Aorta (tissue), 5 donors: ENCODE measurements at places on chromosomes 6 and 20. TPM values are rescaled to one million over a fixed set of nuclear protein-coding genes. Genes with fewer than 3 reads are reported as not detected.

The ACTL10 gene
- total RNA-seq = 1.2 TPM

The RCAN2 gene
- total RNA-seq = 87.3 TPM

The FUT9 gene
- not detected for total RNA-seq

The SLC17A4 gene
- total RNA-seq = not detected

The FAM184A gene
- 3.8 TPM for total RNA-seq

The TBC1D32 gene
- total RNA-seq = 7.5 TPM

The DACT2 gene
- total RNA-seq = 0.48 TPM

GRCh38 chr20:4230651-4231050 is 215.3 kb upstream of the RNF24 start:
- no peak overlapping the region for H3K4me3 ChIP-seq
- H3K27me3 ChIP-seq = no peaks in the 10 kb centered on the region
- peaks cover 5% of the 10 kb centered on the region for H3K4me1 ChIP-seq
- no peaks in the 10 kb centered on the region for H3K36me3 ChIP-seq
- no peak for DNase-seq
- H3K27ac ChIP-seq = no peak overlapping the region

DNA sequence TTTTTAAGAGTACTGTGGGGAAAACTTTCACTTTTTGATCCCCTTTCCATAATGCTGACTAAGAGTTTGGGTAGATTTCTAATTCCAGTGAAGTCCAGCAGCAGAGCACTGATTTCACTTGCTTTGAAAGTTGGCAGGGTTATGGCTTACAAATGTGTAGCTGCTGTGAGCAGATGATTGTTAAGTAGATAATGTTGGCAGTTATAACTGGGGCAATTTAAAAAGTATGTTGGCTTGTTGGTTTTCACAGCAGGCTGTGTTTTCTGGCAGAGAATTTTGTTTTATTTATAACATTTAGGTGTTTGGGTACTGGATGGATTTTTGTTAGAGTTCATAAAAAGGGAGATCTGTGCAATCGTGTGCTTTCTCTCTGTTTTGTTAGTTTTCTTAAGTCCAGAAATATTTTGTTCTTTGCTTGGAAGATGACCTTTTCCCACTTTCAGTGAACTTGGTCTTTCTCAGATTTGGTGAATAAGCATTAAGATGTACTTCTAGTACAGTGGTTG is 31.4 kb downstream of the AFDN start:
- no peak for DNase-seq
- no peaks in the 10 kb centered on the region for H3K36me3 ChIP-seq
- no peaks in the 10 kb centered on the region for H3K27me3 ChIP-seq
- H3K4me1 ChIP-seq = peaks cover 2% of the 10 kb centered on the region

DNA sequence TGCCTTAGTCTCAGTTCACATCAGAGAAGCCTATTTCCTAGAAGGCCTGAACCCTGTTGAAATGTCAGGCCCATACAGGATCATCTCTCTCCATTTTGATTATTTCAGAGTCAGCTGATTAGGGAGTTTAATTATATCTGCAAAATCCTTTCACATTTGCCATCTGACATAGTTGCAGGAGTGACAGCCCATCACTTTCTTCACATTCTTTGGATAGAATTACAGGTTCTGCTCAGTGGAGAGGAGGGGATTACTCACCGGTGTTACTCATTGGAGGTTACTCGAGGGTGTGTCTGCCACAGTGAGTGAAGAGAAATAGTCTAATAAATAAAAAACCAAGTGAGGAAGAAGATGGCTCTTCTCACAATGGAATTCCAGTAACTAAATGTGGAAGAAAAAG is 216.8 kb downstream of the TMEM242 start:
- no peaks in the 10 kb centered on the region for H3K36me3 ChIP-seq
- H3K4me3 ChIP-seq = no peak overlapping the region
- no peak for DNase-seq

DNA sequence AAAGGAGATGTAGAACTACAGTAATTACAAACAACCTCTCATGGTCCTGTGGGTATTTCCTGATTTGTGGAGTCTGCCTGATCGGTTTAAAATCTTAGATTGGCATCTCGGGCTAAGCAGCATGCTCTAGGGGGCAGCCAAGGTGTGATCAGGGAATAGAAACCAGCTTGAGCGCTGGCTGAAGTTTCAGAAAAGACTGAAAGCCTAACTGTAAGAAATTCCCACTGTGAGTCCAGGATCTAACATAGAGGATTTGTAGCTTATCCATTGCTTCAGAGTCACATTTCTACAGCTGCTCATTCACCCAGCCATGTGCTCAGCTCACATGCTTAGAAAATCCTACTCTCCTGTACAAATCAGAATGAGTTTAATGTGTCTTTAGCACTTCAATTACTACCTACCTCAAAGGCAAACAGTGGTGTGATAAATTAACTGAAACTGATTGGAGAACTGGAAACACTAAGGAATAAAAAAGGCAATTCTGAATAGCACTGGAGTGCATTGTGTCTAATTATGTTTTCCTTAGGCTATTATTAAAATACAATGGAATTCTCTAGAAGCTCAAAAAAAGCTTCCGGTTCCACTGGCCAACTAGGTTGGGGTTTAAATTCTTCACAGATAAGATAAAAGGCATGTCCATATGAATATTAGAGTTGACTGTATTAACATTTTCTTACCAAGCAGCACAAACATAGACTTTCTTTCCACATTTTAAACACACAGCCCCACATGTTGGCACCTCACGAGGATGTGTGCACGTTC is 73.8 kb upstream of the MPC1 start:
- H3K36me3 ChIP-seq = no peaks in the 10 kb centered on the region
- H3K27me3 ChIP-seq = no peaks in the 10 kb centered on the region
- DNase-seq = no peak

- H3K36me3 ChIP-seq = no peaks in the 10 kb centered on the region
- H3K27ac ChIP-seq = no peak overlapping the region
- H3K27me3 ChIP-seq = no peaks in the 10 kb centered on the region
Measured at GRCh38 chr6:98044791-98045470, 761.9 kb upstream of the MMS22L start.

- no peak overlapping the region for H3K4me3 ChIP-seq
- peak; percentile 79 for DNase-seq
- no peaks in the 10 kb centered on the region for H3K27me3 ChIP-seq
- H3K36me3 ChIP-seq = peaks cover 15% of the 10 kb centered on the region
- H3K27ac ChIP-seq = no peak overlapping the region
Measured at GRCh38 chr20:57374931-57375651, 16.1 kb upstream of the RBM38 start.

DNA sequence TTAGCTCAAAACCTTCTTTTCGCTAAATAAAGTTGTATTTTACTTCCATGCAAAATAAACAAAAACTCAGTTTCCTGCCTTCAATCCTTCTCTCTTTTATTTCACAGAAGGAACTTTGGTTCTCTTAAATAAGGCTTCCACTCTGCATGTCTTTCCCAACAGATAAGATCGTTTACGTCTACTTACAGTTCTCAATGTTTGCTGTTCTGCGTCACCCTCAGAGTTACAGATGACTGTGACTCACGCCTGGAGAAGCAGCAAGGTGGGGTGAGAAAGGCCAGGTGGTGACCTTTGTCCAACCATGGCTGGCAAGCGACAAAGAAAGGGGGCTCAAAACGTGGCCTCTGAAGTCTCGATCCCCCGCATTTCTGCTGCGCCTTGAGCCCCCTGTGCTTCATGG is 51.4 kb upstream of the RPS6KA2 start:
- no peaks in the 10 kb centered on the region for H3K36me3 ChIP-seq
- no peaks in the 10 kb centered on the region for H3K4me1 ChIP-seq
- no peak overlapping the region for H3K4me3 ChIP-seq
- no peaks in the 10 kb centered on the region for H3K27me3 ChIP-seq
- no peak overlapping the region for H3K27ac ChIP-seq

DNA sequence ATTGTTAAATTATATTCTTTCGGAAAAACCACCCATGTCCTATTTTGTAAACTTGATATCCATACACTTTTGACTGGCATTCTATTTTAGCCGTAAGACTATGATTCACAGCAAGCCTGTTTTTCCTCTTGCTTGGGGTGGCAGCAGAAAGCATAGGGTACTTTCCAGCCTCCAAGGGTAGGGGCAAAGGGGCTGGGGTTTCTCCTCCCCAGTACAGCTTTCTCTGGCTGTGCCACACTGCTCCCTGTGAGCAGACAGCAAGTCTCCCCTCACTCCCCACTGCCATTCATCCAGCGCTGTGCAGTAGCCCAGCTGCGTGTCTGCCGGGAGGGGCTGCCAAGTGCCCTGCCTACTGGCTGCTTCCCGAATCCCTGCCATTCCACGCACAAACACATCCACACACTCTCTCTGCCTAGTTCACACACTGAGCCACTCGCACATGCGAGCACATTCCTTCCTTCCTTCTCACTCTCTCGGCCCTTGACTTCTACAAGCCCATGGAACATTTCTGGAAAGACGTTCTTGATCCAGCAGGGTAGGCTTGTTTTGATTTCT is 2.1 kb upstream of the ESR1 start:
- peak; percentile 77 for DNase-seq
- no peak overlapping the region for H3K4me3 ChIP-seq
- H3K36me3 ChIP-seq = no peaks in the 10 kb centered on the region
- H3K4me1 ChIP-seq = no peaks in the 10 kb centered on the region
- no peak overlapping the region for H3K27ac ChIP-seq
- no peaks in the 10 kb centered on the region for H3K27me3 ChIP-seq

GRCh38 chr6:32713241-32713640 is 27.9 kb upstream of the HLA-DQA2 start:
- no peaks in the 10 kb centered on the region for H3K36me3 ChIP-seq
- H3K4me1 ChIP-seq = no peaks in the 10 kb centered on the region
- no peak for DNase-seq
- no peaks in the 10 kb centered on the region for H3K27me3 ChIP-seq
- H3K27ac ChIP-seq = no peak overlapping the region

DNA sequence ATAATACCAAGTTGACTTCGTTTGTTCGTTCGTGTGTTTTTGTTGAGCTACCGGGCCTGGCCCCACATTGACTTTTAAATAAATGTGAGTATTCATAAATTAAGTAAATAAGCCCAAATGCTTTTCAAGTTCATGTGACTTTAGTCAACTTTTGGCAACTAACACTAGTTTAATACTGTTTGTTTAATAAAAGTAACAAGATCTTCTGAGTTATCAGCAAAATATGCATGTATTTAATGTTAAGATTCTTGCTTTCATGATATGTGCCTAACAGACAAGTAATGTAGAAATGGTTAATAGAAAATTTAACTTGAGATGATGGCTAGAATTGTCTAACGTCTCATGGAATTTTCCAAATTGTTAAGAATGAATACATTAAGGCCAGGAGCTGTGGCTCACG is 38.7 kb upstream of the ECI2 start:
- no peaks in the 10 kb centered on the region for H3K27me3 ChIP-seq
- H3K27ac ChIP-seq = no peak overlapping the region
- H3K36me3 ChIP-seq = no peaks in the 10 kb centered on the region
- H3K4me3 ChIP-seq = no peak overlapping the region
- DNase-seq = no peak
- H3K4me1 ChIP-seq = no peaks in the 10 kb centered on the region

DNA sequence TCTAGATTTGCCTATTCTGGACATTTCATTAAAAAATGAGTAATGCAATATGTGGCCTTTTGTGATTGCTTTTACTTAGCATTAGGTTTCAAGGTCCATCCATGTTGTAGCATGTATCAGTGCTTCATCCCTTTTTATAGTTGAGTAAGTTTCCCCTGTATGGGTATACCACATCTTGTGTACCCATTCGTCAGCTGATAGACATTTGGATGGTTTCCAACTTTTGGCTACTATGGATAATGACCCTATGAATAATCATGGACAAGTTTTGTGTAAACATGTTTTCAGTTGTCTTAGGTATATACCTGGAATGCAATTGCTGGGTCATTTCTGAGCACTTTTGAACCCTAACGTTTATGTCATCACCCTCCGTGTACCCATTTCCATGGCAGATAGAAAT is 15.4 kb downstream of the METTL24 start:
- no peaks in the 10 kb centered on the region for H3K27me3 ChIP-seq
- no peak for DNase-seq
- no peak overlapping the region for H3K4me3 ChIP-seq
- no peak overlapping the region for H3K27ac ChIP-seq

- no peaks in the 10 kb centered on the region for H3K4me1 ChIP-seq
- H3K27ac ChIP-seq = no peak overlapping the region
- no peaks in the 10 kb centered on the region for H3K27me3 ChIP-seq
- no peaks in the 10 kb centered on the region for H3K36me3 ChIP-seq
- DNase-seq = no peak
Measured at GRCh38 chr20:42484790-42485375, 704.8 kb downstream of the PTPRT start.

DNA sequence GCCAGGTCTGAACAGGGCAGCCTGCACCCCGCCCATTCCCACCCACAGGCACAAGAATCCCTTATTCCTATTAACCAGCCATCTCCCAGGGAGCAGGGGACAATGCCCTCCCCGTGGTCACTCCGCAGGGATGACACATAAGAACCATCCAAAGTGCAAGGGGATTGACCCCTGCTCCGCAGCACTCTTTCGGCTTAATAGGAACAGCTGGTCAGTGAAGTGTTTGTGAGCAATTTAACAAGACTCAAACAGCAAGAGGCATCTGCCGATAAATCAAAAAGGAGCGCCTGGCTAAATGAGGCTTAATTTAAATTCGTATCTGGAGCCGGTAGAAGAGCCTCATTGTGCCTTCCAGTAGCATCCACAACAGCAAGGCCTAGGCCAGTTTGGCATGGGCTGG is 389.4 kb downstream of the RNGTT start:
- DNase-seq = no peak
- no peak overlapping the region for H3K4me3 ChIP-seq
- H3K27me3 ChIP-seq = no peaks in the 10 kb centered on the region
- no peaks in the 10 kb centered on the region for H3K36me3 ChIP-seq
- H3K27ac ChIP-seq = no peak overlapping the region
- H3K4me1 ChIP-seq = no peaks in the 10 kb centered on the region
